ENCODE measurements at places on chromosomes 6 and 20. TPM values are rescaled to one million over a fixed set of nuclear protein-coding genes. Genes with fewer than 3 reads are reported as not detected.

GRCh38 chr6:100657678-100658330 lies 193.1 kb upstream of the SIM1 start:
- DNase-seq = no peak

GRCh38 chr20:24544371-24544770 lies 74.9 kb downstream of the SYNDIG1 start:
- no peak for DNase-seq

Gene CAGE1
- polyA plus RNA-seq = 0.15 TPM

GRCh38 chr20:3436864-3437574 lies 29.6 kb upstream of the DNAAF9 start:
- DNase-seq = no peak

DNA sequence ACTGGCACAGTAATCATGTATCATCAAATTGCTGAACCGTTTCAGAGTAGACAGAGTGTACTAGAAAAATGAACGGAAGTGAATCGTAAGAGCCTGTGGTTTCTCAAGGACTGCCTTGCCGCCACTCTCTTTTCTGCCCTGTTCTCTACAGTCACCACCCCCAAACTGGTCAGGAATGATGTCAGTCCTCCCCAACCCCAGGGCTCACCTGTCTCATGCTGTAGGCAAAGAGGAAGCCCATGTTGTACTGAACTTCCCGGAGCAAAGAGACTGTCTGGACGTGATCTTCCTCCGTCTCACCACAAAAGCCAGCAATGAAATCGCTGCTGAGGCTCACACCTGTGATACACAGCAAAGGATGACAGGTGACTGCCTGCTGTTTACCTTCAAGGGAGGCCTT lies 31.0 kb downstream of the CDK5RAP1 start:
- DNase-seq = no peak

GRCh38 chr20:1524004-1524403 lies 32.8 kb upstream of the SIRPB2 start:
- no peak for DNase-seq

DNA sequence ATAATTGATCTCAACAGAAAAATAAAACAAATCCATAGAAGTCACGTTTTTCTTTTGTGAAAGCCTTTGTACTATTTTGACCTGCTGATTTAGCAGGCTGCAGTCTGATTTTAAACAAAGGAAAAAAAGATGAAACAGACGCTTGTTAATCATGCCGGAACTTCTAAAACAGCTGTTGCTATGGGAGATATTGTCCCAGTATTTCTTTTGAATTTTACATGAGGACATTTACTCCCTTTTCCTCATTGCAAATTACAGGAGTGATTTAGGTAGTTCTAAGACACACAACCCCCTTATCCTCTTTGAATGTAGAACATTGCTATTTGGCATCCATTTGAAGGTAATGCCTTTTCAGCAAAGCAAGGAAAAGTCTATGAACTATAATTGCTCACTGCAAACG lies 416.1 kb downstream of the BCKDHB start:
- no peak for DNase-seq

GRCh38 chr6:169701311-169701953 lies 397 bp downstream of the WDR27 start:
- no peak for DNase-seq

Gene BCAS1
- 1.2 TPM for polyA plus RNA-seq

GRCh38 chr20:11394145-11394833 lies 523.4 kb upstream of the BTBD3 start:
- no peak for DNase-seq

- no peak for DNase-seq
Measured at GRCh38 chr20:37980876-37981275, 52.4 kb downstream of the TTI1 start.

GRCh38 chr6:139028658-139029469 lies at the start of gene ABRACL:
Gene ABRACL, plus strand, starts transcription at chr6:139028745. Its CDS starts 5,416 bp downstream, at chr6:139034161.
- DNase-seq = peak; percentile 48

GRCh38 chr6:30766461-30767157 lies 22.3 kb upstream of the IER3 start:
- no peak for DNase-seq

DNA sequence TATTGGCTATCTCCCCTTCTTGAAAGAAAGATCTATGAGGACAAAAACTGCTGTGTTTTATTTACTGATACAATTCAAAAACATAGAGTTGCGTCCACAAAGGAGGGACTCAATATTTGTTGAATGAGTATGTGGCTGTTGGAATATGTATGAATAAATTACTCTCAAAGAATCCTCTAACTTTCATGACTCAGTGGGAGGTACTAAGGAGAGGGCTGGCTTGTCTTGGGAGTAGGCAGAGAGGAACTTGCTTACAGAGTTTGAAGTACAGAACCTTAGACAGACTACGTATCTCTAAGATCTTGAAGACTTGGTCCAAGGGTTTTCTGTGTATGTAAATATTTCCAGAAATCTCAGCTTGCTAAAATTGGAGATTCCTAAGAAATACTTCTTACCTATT lies 504.0 kb upstream of the PTCHD4 start:
- DNase-seq = no peak

- DNase-seq = no peak
Measured at GRCh38 chr6:17280138-17280537, 1.0 kb upstream of the RBM24 start.

Gene CTCFL
- polyA plus RNA-seq = 0.52 TPM

- peak; percentile 48 for DNase-seq
Measured at GRCh38 chr20:49768204-49769047, 44.2 kb upstream of the SLC9A8 start.
